ENCODE measurements at places on chromosomes 3 and 15.

DNA sequence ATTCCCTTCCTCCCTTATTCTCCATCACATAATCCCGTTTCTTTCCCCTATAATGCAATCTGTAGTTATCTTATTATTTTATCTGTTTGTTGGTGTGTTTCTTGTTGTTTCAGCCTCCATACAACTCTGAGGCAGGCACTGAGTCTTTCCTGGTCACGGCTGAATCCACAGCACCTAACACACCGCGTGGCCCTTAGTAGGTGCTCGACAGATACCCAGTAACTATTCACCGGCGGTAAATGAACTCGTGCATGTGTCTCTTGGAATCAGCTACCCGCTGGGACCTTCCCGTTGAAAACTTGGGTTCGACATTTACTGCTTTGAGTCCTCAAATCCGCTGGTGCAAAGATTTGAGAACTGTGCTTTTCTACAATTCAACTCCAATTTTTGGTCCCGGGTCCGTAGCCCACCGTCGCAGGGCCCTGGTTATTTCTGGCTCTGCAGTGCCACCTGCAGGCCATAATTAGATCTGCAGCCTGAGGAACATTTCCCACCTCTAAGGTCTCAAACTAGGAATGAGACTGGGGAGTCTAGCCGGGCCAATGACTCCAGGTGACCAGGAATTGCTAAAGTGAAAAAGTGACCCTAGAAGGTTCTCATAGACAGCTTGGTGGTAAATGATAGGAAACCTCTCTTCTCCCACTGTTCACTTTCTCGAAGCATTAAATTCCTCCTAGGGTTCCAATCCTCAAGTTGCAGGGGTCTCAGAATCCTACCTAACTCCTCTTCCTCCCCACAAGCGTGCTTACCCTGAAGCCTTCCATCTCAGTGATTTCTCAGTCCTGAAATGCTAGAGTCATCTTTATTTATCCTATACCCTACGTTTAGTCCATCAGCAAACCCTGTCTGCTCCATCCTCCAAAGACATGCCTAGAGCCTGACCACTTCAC lies 40.0 kb upstream of the TRH start:
- DNase-seq = peak; percentile 40

- no peak for DNase-seq
Measured at GRCh38 chr3:152100491-152101132, 168.1 kb upstream of the MBNL1 start.

DNA sequence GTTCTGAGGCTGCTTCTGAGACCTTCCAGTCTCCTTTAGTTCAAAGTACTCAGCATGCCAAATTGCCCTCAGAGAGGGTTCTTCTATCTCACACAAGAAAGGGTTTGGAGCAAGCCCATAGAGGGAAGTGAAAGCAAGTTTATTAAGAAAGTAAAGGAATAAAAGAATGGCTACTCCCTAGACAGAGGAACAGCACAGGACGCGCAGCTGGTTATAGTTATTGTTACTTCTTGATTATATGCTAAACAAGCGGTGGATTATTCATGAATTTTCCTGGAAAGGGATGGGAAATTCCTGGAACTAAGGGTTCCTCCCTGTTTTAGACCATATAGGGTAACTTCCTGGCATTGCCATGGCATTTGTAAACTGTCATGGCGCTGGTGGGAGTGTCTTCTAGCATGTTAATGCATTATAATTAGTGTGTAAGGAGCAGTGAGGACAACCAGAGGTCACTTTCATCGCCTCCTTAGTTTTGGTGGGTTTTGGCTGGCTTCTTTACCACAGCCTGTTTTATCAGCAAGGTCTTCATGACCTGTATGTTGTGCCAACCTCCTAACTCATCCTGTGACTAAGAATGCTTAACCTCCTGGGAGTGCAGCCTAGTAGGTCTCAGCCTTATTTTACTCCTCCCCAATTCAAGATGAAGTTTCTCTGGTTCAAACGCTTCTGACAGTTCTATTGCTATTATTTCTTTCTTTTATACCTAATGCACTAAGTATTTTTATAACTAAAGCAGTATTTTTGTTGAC lies 26.3 kb downstream of the SCN11A start:
- peak; percentile 34 for DNase-seq

- DNase-seq = no peak
Measured at GRCh38 chr15:87454860-87455259, 801.7 kb downstream of the NTRK3 start.

- no peak for DNase-seq
Measured at GRCh38 chr3:65094723-65095122, 406.9 kb upstream of the ADAMTS9 start.

DNA sequence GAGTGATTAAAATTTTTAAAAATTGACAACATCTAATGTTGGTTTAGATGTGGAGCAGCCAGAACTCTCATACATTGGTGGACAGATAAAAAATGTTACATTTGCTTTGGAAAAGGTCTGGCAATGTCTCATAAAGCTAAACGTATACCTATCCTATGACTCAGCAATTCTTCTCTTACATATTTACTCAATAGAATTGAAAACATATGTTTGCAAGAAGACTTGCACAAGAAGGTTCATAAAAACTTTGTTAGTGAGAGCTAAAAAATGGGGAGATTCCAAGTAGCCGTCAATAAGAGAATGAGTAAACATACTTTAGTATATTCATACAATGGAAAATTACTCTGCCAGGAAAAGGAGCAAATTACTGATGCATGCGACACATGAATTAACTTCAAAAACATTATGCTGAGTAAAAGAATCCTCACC lies 30.0 kb downstream of the MASP1 start:
- DNase-seq = peak; percentile 84

- DNase-seq = no peak
Measured at GRCh38 chr15:59394166-59394661, 21.5 kb upstream of the MYO1E start.

- DNase-seq = no peak
Measured at GRCh38 chr3:129434140-129434539, 5.6 kb downstream of the MBD4 start.

DNA sequence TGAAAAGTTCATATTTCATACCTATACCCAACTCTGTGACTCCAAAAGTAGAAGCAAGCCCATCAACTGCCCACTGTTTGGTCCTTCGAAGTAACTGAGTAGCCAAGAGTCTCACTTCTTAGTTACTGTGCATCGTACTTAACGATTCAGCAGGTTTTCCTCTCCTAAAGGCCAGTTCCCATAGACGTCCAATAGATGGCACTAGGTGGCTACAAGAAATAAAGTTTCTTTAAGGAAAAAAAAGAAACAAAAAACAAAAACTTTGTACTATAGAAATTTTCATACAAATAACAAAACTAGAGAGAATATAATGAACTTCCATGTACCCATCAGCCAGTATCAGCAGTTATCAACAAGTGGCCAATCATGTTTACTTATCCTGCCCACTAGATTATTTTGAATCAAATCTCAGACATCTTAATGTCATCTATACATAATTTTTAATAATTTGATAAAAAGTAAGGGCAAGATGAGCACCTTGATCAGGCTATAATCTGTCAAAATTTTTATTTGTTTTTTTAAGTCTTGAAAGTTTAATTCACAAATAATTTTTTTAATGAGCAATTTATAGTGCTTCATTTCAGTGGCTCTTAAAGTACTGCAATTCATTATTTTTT lies 63.8 kb upstream of the ACP3 start:
- peak; percentile 87 for DNase-seq

DNA sequence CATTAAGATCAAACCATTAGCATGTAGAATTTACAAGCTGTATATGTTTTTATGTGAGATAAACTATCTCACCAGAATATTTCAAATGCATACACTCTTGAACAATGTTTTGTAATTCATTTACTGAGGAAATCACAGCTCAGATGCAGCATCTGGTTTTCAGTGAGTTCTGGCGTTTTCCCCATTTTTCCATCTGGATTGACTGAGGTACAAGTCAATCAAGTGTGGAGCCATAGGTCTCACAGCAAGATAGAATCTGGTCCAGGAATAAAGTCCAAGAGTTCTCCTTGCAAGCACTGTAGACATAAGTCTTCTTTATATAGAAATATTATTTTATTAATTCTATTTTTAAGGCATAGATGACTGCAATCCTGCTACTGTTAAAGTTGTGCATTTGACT lies 219.3 kb downstream of the ZBBX start:
- DNase-seq = no peak

Measured in cardiac fibroblast (primary cell).